ENCODE measurements at places on chromosomes 4 and X.

- no peak for DNase-seq
Measured at GRCh38 chr4:26510334-26510964, 20.2 kb upstream of the CCKAR start.

GRCh38 chr4:56665781-56666180 lies 15.3 kb downstream of the HOPX start:
- no peak for DNase-seq

- peak; percentile 44 for DNase-seq
Measured at GRCh38 chr4:140884431-140885058, 128.4 kb upstream of the TBC1D9 start.

DNA sequence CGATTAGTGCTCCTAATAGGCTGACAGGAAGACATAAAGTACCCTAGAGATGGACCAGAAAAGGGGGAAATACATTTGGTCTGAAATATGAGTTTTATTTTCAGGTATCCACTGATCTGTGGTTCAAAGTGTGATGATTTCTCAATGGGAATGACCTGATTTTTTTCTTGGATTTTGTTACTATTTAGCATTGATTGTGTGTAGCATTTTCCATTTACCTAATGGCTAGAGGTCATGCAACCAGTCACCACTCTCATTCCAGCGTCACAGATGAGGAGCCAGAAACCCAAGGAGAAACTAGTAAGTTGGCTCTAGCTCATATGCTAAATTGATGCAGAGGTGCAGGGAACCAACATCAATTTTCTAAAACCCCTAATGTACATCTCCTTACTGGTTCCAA lies 118.1 kb downstream of the IL1RAPL2 start:
- DNase-seq = no peak

- DNase-seq = no peak
Measured at GRCh38 chr4:125315576-125316400, 1.0 kb downstream of the FAT4 start.

DNA sequence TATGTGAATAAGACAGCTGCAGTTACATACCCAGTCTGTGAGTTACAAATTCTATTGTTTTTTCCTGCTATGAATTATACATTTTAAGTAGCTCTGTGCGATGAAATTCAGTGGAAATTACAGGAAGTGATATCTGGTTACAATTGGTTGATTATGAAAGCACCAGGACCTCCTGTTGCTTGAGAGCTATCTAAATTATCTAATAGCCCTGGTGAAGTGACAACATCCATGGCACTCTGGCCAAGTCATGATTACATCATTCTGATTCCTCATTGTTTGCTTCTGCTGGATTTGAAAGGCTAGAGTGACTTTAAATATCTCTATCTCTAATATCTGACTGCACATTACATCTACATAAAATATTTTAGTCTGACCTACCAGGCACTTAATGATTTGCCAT lies 515.0 kb downstream of the CFAP47 start:
- no peak for DNase-seq

DNA sequence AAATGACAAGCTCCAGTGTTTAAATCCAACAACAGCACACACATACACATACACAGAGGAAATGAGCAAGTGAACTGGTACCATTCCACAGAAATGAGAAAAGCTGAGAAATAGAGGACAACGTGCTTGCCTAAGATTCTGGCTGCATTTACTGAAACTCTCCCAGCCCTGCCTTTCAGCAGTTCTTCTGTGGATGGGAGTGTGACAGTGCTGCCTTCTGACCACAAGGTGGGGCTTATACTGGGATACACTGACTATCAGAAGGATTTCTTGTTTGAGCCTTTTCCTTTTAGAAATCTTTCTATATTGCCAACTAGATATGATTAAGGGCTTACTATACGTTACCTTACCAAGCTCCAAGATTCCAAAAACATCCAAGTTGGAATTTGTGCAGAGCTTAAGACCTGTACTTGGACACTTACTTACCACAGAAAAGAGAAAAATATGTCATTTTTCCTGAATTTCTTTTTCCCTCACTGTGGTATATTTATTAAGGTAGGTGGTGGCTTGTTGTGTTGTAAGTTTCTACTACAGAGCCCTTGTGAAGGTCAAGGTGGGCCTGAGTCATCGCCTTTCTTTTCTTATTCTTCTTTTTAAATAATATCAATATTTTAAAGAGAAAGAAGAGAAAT lies 10.7 kb upstream of the CXCL8 start:
- DNase-seq = peak; percentile 50

- DNase-seq = no peak
Measured at GRCh38 chr4:24805067-24805466, 9.7 kb downstream of the SOD3 start.

- no peak for DNase-seq
Measured at GRCh38 chr4:155114790-155115189, 93.6 kb upstream of the NPY2R start.

DNA sequence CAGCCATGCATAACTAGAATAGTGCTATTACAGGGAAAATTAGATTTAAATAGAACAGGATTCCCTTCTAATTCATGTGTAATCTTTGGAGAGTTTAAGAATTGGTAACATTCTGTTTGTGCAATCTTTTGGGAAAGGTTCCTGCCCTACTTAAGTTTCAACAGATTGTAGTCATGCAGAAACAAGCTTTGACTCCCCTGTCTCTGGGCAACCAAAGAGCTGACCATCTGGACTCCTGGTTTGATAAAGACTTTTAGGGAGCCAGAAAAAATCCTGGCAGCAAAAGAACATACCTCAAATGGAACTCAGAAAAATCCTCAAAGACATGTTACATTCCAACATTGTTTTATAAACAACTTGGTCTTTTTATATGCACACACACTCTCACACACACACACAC lies 191.1 kb upstream of the NEIL3 start:
- no peak for DNase-seq

DNA sequence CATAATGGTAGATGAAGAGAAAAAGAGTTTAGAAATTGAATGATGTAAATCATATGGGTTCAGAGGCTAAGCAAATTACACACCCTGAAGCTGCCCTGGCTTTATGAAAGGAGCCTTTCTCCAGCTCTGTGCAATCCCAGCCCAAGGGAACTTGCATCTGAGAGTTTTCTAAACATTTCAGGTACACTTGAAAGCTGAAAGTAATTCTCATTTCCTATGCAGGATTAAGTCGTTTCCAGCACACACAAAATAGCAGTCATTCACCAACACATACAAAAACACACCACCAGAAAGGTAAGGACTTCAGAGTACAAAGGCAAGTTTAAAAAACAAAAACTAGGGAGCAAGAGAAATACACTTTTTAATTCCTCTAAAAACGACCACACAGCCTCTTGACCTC lies 1.7 kb downstream of the PDGFC start:
- no peak for DNase-seq

GRCh38 chrX:105167233-105167632 lies 53.3 kb downstream of the TEX13A start:
- no peak for DNase-seq

DNA sequence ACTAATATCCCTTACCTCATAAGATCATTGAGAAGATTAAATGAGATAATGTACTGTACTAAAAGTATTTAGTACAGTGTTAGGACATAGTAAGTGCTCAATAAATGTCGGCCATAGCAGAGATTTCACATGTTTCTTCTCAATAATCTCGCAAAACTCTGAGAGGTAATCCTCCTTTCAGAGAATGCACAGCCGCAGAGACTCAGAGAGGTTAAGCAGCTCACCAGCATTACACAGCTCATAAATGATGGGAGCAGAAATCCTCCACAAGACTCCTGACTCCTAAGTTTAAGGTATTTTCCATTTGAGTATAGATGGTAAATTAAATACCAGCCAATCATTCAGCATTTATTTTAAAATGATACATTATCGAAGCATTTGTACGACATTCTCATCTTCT lies 34.6 kb downstream of the FAM114A1 start:
- DNase-seq = no peak

Measured in NCI-H1436 (cell line).